Occipital lobe (tissue), 3 donors: ENCODE measurements at places on chromosomes 7 and 10. TPM values are rescaled to one million over a fixed set of nuclear protein-coding genes. Genes with fewer than 3 reads are reported as not detected.

DNA sequence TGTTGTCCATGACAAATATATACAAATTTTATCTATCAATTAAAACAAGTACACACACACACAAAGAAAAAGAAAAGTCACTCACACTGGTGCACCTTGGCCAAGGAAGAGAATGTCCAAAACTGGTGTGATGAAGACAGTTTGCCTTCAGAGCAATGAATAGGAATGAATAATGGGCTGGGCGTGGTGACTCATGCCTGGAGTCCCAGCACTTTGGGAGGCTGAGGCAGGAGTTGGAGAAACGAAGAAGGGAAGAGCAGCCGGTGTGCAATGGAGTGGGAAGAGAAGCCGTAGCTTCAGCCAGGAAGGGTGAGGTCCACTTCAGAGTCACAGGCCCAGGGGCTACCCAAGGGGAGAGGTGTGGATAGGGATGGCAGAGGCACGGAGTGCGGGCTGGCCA is 253.6 kb downstream of the CCSER2 start:
- DNase-seq, result no peak

DNA sequence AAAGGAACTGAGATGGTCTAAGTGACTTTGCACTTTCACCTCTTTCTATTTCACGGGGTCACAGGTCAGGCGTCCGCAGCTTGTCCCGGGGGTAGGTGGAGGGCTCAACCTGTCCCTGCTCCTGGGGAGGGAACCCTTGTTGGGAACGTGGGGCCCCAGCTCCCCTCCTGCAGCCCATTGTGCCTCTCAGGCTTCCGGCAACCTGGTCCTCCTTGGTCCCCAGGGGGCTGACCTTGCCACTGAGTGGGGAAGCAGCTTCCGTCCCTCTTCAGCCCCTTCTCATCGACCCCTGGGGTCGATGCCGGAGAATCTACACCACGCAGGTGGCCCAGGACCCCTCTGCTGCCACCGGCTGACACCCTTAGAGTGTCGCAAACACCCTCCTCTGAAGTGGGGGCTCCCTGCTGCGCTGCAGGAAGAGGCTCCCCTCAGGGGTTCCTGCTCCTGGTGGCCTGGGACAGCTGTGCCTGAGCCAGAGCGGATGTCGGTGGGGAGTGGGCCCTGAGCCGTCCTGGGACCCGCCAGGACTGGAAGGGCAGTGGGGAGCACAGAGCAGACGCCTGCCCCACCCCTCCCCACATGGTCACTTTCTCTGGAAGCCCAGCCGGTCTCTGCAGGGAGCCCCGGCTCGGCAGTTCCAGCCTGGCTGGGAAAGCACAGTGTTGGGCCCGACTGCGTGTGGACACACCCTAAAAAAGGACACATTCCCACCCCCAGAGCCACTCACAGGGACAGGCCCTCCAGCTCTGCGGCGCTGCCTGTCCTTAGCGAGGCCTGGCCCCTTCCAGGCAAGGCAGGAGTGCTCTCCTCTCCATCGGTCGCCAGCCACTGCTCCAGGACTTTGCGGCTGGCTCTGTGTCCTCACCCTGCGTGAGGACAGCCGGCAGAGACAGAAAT is 357.5 kb upstream of the SHH start:
- no peak for DNase-seq

DNA sequence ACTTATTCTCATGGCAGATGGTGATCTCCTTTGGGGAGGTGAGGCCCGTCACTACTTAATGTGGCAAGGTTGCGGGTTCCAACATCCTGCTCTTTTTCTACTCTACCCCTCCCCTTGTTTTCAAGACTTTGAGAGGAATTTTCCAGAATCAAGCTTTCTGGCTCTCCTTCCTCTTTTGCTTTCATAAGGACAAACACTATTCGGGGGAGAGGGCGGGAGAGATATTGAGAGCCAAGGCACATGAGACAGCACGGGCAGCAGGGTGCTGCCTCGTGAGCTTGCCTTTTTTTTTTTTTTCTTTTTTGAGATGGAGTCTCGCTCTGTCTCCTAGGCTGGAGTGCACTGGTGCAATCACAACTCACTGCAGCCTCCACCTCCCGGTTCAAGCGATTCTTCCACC is 6.9 kb upstream of the PFKFB3 start:
- DNase-seq, result peak; percentile 48

The SPDYE2B gene
- total RNA-seq, result not detected

The WDR86 gene
- total RNA-seq, result 50.2 TPM
